ENCODE measurements at places on chromosomes 6 and 20. TPM values are rescaled to one million over a fixed set of nuclear protein-coding genes. Genes with fewer than 3 reads are reported as not detected.

The OPRM1 gene
- not detected for total RNA-seq

The SLC35D3 gene
- not detected for total RNA-seq

The BPI gene
- total RNA-seq: 0.19 TPM

The OR2H2 gene
- total RNA-seq: not detected

The SYNDIG1 gene
- 4.5 TPM for total RNA-seq

The RFX6 gene
- not detected for total RNA-seq

The LY6G5C gene
- total RNA-seq: 3.3 TPM

GRCh38 chr6:122484760-122485159 is 13.2 kb upstream of the SERINC1 start:
- H3K27me3 ChIP-seq: no peaks in the 10 kb centered on the region
- no peak for DNase-seq
- H3K27ac ChIP-seq: no peak overlapping the region
- H3K36me3 ChIP-seq: no peaks in the 10 kb centered on the region

GRCh38 chr20:64038224-64038564 is 2.2 kb downstream of the C20orf204 start:
- H3K4me3 ChIP-seq: no peak overlapping the region
- H3K36me3 ChIP-seq: no peaks in the 10 kb centered on the region
- no peak overlapping the region for H3K27ac ChIP-seq
- no peaks in the 10 kb centered on the region for H3K27me3 ChIP-seq
- DNase-seq: no peak

DNA sequence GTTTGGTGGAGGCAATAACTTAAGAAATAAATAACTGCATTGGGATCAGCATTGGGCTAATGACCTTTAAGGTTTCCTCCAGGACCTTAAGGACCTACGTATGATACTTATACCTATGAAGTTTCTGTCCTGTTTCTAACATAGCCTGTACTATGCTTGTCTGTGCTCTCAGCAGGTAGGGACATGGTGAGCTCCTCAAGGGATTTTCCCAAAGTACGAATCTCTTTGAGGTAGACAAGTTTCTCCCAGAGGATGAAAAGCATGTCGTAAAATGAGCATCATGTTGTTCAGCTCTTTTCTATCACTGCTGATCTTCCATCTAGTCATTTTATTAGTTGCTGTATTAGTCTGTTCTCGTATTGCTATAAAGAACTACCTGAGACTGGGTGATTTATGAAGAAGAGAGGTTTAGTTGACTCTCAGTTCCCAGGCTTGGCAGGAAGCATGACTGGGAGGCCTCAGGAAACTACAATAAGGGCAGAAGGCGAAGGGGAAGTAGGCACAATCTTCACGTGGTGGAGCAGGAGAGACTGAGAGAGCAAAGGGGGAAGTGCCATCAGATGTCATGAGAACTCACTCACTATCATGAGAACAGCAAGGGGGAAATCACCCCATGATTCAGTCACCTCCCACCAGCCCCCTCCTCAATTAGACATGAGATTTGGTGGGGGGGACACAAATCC is 77.8 kb upstream of the TGM3 start:
- H3K36me3 ChIP-seq: no peaks in the 10 kb centered on the region
- DNase-seq: no peak
- no peak overlapping the region for H3K27ac ChIP-seq
- H3K27me3 ChIP-seq: no peaks in the 10 kb centered on the region
- H3K4me1 ChIP-seq: no peaks in the 10 kb centered on the region

DNA sequence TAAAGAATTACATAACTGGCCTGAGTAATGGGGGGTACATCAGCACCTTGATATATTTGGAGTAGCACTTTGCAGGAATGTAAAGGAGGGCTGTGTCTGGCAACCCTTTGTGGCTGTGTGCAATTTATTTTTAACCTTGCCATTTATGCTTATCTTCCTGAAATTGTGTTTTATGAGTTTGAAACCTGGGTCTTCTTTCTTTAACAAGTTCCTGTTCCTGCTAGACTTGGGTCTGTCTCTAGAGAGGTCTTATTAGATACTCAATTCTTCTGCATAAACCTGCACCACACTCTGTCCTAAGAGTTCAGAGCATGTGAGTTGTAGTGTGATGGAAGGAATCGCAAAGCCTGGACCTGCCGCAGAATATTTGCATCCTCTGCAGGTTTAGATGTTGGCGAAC is 181.0 kb downstream of the JARID2 start:
- H3K36me3 ChIP-seq: no peaks in the 10 kb centered on the region
- H3K4me1 ChIP-seq: peaks cover 7% of the 10 kb centered on the region
- H3K27me3 ChIP-seq: no peaks in the 10 kb centered on the region
- no peak overlapping the region for H3K27ac ChIP-seq

DNA sequence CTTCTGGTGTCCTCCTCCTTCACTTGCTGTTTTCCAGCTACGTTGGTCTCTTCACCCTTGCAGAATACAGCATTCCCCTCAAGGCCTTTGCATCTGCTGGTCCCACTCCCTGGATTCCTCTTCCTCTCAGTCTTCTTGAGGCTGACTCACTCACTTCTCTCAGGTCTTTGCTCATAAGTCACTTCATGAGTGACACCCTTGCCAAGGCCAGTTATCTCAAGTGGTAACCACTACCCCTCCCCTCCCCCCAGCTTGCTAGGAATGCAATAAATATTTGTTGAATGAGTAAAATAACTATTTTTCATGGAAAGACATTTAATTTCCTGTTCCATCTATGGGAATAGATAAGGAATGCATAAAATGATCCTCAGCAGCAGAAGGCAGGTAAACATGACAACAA is 131.7 kb downstream of the PLCB4 start:
- H3K4me1 ChIP-seq: no peaks in the 10 kb centered on the region
- no peak overlapping the region for H3K4me3 ChIP-seq
- DNase-seq: no peak
- H3K27me3 ChIP-seq: no peaks in the 10 kb centered on the region
- H3K27ac ChIP-seq: no peak overlapping the region

GRCh38 chr6:91970700-91971099 is 1383.8 kb upstream of the MAP3K7 start:
- no peaks in the 10 kb centered on the region for H3K27me3 ChIP-seq
- H3K36me3 ChIP-seq: no peaks in the 10 kb centered on the region
- H3K27ac ChIP-seq: no peak overlapping the region
- DNase-seq: no peak
- H3K4me1 ChIP-seq: no peaks in the 10 kb centered on the region

GRCh38 chr6:163413345-163414116 is 987 bp upstream of the QKI start:
- H3K27ac ChIP-seq: peak overlapping the region; percentile 99
- peak; percentile 92 for DNase-seq
- no peaks in the 10 kb centered on the region for H3K27me3 ChIP-seq

DNA sequence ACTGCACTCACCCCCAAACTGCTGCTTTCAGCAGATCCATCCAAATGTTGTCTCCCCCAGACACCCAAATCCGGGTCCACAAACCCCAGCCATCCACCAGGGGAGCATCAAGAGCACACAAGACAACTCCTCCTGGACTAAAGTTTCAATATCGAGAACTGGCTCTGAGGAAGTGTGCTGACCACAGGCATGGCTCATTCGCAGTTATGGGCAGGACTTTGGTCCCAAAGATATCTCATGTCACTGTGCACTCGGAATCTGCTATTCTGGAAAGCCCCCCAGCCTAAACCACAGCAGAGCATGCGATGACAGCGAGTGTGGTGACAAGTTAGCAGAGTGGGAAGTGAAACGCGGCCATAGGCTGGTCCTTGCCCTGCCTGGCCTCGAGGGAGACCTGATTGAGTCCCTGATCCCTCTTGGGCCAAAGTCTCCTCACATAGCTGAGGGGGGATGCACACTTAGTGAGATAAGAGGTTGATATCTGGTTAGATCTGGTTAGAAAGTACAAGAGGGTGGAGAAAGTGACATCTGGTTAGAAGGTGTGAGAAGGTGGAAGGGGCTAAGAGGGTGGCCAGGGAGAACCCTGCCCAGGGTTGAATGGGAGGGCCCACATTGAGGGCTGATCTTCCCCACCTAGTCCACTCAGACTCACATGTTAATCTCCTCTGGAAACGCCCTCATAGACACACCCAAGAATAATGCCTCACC is 149.7 kb downstream of the MRPL14 start:
- H3K4me3 ChIP-seq: no peak overlapping the region
- H3K27ac ChIP-seq: no peak overlapping the region
- no peaks in the 10 kb centered on the region for H3K27me3 ChIP-seq
- H3K4me1 ChIP-seq: no peaks in the 10 kb centered on the region
- peak; percentile 45 for DNase-seq

- peak; percentile 97 for DNase-seq
- peak within 1 kb of the TSS; percentile 76 for H3K27ac ChIP-seq
- H3K36me3 ChIP-seq: peaks cover 2% of the 10 kb centered on the region
- no peaks in the 10 kb centered on the region for H3K4me1 ChIP-seq
- H3K27me3 ChIP-seq: no peaks in the 10 kb centered on the region
Measured at GRCh38 chr6:110958329-110959192, at the start of gene GTF3C6. Gene GTF3C6, plus strand, starts transcription at chr6:110958706. Its CDS starts 64 bp downstream, at chr6:110958770.

DNA sequence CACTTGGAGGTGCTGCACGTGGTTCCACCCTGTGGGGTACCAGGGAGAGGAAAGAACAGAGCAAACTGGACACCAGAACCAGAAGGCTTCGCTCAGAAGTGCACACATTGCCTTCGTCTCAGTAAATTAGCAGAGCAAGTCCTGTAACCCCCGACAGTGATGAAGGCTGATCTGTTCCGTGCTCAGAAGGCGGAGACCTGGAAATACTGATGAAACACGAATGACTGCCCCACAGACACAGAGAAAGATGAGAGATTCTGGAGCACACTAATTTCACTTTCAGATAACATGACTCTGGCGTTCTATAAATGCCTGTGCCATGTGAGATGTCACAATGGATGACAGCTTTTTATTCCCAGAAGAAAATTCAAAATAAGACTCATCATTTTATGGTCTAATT is 44.2 kb upstream of the CCR6 start:
- no peak overlapping the region for H3K27ac ChIP-seq
- H3K36me3 ChIP-seq: no peaks in the 10 kb centered on the region
- H3K4me1 ChIP-seq: no peaks in the 10 kb centered on the region
- no peaks in the 10 kb centered on the region for H3K27me3 ChIP-seq
- H3K4me3 ChIP-seq: no peak overlapping the region

Data from aorta (tissue), 5 donors.